Cerebellum (tissue), 4 donors: ENCODE measurements at places on chromosomes 5 and 9.

DNA sequence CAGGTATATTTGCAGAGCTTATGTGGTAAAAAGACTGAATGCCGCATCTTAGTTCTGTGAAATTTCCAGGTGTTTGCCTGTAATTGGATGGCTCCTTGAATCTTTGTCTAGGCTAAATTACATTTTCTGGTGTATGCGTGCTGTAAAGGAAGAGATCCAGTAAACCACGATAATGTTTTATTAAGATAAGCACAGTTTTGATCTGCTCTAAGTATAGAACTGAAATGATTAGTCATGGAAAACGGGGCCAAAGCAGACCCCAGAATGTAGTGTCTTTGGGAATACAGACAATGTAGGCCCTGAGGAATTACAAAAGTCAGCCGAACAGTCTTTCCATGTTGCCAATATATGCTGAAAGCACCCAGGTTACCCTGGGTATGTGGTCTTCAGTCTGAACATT lies 257.3 kb downstream of the FANCC start:
- no peak for DNase-seq

DNA sequence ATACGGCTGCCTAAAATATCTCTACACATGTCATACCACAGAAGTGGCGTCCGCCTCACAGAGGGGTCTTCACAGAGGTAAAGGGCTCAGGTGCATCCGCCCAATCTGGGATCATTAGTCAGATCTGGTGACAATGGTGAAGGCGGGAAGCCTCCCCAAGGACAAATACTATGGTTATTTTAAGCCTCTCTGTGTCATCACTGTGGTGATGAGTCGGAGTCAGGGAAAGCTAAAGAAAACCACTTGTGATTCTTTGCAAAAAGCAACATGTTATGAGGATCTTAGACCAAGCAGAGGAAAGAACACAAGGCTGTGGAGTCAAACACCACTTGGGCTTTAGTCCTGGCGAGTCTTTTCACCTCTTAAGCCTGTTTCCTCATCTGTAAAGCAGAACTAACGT lies 190.4 kb downstream of the DRD1 start:
- DNase-seq, result no peak

GRCh38 chr9:87152256-87152655 lies 204.9 kb upstream of the GAS1 start:
- no peak for DNase-seq

DNA sequence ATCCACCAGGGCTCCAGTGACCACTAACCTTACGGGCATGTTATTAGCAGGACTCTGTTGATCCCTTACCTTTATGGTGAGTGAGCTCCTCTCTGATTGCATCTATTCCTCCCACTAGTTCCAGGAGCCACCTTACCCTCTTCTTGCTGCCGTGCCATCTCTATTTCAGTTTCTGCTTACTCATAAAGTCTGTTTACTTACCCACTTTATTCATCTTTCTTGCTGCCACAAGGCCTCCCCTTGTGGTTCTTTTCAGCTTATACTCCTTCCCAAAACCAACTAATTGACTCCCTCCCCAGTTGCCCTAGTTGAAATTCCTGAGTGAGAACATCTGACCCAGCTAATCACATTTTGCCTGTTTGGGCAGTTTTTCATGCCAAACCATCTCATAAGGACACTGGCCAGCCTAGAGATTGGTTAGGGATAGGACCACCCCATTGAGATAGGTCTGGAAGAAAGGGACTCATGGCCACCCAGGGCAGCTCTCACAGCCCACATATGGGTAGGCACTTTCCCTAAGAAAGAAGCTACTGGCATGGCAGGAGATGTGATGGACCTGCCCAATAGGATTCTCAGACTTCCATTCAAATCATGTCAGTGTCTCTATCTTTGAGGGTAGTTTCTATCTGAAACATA lies 412.7 kb downstream of the EFNA5 start:
- DNase-seq, result no peak

GRCh38 chr9:87667164-87667738 lies 58.7 kb upstream of the CTSL start:
- DNase-seq, result no peak

- no peak for DNase-seq
Measured at GRCh38 chr9:130287736-130288135, 22.2 kb downstream of the HMCN2 start.

DNA sequence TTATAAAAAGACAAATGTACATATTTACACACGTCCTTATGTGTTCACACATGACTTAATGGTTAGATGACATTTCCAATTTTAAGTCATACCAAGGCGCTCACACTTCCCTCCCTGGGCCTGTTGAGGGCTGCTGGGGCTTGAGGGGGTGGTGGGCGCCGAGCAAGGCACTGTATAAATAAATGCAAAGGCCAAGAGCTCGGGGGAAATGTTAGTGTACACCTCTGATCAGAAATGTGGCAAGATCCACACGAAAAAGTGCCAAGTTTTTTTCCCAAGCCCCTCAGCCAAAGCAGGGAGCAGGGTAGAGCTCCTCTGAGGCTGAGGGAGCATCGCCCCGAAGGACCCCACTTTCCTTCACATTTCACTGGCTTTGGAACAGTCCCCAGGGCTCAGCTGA lies 7.5 kb downstream of the IRF1 start:
- DNase-seq, result no peak

GRCh38 chr5:65113771-65114170 lies 345.0 kb downstream of the CWC27 start:
- no peak for DNase-seq

DNA sequence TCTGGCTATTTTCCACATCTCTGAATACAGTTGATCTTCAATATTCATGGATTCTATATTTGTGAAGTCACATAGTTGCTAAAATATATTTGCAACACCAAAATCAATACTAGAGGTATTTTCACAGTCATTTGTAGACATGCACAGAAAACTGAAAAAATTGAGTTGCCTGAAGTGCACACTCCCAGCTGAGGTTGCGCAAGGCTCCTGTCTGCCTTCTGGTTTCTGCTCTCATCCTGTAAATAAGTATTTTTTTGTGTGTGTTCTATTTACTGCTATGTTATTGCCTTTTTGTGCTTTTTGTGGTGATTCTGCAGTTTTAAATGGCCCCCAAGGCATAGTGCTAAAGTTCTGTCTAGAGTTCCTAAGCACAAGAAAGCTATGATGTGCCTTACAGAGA lies 371.1 kb upstream of the GRAMD2B start:
- DNase-seq, result no peak

- DNase-seq, result peak; percentile 3
Measured at GRCh38 chr5:108278285-108279240, 103.3 kb downstream of the FBXL17 start.

- DNase-seq, result no peak
Measured at GRCh38 chr5:153400931-153401330, 89.5 kb upstream of the GRIA1 start.

- DNase-seq, result no peak
Measured at GRCh38 chr9:93582115-93582514, 5.7 kb downstream of the PHF2 start.

DNA sequence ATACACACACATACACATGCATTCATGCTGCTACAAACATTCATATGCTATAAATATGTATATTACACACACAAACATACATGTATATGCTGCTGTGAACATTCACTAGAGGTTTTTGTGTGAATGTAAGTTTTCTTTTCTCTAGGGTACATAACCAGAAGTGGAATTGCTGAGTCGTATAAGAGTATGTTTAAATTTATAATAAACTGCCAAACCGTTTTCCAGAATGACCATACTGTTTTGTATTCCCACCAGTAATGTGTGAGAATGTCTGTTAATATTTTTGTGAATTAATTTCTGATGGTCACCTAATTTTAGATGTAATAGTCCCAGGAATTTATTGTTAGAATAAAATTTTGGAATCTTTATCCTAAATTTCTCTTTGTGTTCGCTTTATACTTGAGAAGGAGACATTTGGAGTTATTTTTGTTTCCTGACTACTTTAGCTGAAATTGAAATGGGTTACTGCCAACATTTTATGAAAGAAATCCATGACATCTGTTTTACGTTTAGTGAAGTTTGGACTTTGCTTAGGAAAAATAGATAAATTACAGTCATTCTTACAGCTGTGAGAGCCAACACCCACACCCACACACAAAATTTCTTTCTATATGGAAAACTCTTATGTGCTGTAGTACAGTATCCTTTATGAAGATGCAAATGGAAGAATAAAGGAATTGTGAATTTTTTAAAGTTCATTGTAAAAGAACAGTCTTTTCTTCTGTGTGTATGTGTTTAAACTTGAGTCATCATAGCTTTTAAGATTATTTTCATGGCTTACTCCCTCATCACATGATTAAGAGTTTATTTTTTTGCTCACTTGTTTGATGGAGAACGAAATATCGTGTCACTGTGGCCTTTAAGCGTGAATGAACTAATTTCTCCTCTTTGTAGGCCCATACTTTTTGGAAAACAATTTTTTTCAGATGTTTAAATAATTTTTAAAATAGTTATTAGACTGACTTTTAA lies 24.3 kb downstream of the CENPP start:
- DNase-seq, result no peak

GRCh38 chr5:116395631-116396203 lies 178.9 kb downstream of the SEMA6A start:
- DNase-seq, result peak; percentile 42

DNA sequence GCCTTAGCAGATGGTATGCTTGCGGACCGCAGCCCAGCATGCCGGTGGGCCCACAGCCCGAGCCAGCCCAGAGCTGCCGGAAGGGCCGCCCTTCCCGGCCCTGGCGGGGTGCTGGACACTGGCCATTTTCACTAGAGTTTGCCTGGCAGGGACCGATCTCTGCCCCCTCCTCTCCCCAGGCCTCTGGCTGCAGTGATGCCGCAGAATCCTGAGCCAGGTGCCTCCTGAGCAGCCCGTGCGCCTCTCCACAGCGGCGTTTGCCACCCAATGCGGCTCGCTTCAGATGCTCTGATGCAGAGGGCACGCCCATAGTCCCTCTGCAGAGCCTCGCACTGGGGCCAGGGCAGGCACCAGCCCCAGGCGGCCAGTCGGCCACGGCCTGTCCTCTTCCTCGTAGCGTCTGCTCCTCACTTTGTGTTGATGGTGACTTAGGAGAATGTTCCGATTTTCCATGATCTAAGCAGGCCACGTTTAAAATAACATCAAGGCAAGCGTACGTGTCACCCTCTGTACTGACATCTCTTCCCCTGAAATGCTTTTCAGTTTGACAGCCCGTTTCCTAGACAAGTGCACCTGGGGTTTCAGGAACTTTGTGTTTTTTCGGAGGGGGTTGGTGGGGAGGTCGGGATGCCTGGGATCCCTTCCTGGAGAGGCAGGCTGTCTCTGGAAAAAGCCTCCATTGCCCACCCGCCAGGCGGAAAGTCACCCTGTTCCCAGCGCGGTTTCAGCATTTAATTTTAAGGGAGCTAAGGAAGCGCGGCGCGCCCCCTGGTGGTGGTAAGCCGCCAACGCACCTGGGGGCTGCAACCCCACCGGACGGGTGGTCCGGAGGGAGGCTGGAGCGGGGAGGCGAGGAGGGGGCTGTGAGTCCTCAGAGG lies 29.8 kb upstream of the HMCN2 start:
- peak; percentile 78 for DNase-seq

DNA sequence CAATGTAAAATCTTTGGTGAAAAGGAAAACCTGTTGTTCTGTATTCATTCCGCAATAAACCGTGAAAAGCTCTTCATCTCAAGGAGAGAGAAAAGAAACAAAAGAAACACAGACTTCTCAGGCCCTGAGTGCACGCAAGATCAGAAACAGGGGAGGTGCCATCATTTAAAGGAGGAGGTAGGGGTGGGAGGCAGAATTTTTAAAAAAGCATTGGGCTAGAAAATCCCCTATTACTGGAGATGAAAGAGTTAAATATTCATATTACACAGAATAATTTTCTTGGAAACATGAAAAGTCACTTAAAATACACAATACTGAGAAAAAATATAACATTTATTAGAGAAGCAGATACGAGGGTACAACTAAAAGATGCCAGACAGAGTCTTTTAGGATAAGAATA lies 56.3 kb downstream of the USP20 start:
- DNase-seq, result no peak

DNA sequence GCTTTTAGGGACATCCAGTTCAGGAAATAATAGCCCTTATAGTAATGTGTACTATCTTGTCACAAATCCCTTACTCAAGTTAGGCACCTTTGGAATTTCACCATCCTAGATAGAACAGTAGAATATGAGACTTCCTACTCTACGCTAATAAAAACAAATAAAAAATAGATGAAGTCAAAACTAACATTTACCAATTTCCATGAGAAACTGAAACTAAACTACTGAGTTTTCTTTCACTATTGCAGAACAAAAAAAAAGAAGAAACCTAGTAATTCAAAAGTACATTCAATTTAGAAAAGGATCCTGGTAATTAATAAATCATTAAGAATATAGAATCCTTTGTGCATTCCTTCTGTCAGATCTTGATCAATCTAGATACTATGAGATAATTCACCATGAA lies 14.0 kb downstream of the STARD4 start:
- no peak for DNase-seq

DNA sequence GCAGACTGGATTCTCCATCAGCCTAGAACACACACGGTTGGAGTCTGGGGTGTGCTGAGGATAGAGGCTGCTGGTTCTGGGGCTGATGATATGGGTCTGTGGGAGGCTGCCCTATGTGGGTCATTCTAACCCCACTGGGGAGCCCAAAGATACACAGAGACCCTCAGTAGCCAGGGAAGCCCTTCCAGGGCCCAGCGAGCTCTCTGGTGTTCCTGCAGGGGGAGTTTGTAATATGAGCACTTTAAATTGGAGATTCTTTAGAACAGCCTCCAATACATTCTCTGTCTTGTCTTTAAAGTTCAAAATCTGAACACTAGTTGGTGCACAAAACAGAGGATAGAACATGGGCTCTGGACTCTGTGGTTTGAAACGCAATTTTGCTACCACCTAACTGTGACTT lies 2.4 kb downstream of the ACTL7A start:
- no peak for DNase-seq

- DNase-seq, result no peak
Measured at GRCh38 chr5:76224898-76225297, 141.7 kb downstream of the SV2C start.

GRCh38 chr5:154583671-154584177 lies 105.7 kb upstream of the HAND1 start:
- no peak for DNase-seq

GRCh38 chr5:43155394-43156096 lies 34.8 kb downstream of the ZNF131 start:
- DNase-seq, result no peak

GRCh38 chr9:101571114-101571513 lies 23.7 kb downstream of the PPP3R2 start:
- no peak for DNase-seq

DNA sequence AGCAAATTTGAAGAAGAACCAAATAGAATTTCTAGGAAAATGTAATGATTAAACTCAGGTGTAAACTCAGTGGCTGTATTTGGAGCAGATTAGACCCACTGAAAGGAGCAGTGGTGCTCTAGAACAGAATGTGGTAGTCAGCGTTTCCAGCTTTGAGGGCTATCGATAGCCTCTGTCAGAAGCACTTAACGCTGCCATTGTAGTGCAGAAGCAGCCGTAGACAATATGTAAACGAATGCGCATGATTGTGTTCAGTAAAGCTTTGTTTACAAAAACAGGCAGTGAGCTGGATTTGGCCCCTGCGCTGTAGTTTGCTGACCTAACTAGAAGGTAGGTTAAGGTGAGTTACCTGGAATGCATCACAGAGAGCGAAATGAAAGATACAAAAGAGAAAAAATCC lies 72.0 kb downstream of the FAM78A start:
- DNase-seq, result no peak

GRCh38 chr9:87007711-87008366 lies 60.5 kb upstream of the GAS1 start:
- DNase-seq, result no peak
